Cortex of kidney (tissue), 1 donor: ENCODE measurements at places on chromosomes 3 and 15.

GRCh38 chr15:72077950-72078349, 40.0 kb downstream of the MYO9A start:
- DNase-seq: no peak

DNA sequence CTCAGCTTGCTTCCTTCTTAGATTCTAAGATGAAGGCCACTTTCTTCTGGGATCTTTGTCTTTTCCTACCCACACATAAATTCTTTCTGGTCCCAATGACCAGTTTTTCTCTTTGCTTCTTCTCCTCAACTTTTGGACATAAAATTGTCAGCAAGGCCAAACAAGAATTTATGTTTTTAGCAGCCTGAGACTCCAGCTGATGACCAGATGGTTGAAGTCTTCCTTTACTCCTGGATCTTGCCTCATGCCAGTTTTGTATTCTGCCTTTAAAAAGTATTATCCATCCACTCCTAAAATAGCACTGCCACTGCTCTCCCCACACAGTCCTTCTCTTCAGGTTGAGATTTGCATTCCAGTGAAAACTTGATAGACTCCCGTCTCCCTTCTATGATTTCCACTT, 236.0 kb downstream of the VPS13C start:
- no peak for DNase-seq

GRCh38 chr3:145522179-145522578, 638.8 kb downstream of the PLOD2 start:
- no peak for DNase-seq

DNA sequence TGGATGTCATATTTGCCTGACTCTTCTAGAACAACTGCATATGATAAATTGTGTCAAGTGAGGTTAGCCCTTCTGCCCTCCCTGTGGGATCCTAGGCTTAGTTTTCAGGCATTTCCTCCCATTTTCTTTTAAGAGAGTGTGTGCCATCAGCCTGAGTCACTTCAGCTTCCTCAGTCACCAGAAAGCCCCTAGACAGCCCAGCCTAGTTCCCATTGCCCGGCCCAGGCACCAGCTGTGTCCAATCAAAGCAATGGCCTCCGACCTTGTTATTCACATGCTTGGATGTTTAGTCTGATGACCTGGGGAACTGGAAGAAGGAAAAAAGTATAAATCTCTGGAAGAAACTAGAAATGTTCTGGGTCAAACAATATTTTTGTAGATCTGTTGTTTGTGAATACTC, 221.9 kb upstream of the LRIG1 start:
- DNase-seq: no peak

GRCh38 chr3:70603103-70603502, 290.7 kb upstream of the MDFIC2 start:
- no peak for DNase-seq

DNA sequence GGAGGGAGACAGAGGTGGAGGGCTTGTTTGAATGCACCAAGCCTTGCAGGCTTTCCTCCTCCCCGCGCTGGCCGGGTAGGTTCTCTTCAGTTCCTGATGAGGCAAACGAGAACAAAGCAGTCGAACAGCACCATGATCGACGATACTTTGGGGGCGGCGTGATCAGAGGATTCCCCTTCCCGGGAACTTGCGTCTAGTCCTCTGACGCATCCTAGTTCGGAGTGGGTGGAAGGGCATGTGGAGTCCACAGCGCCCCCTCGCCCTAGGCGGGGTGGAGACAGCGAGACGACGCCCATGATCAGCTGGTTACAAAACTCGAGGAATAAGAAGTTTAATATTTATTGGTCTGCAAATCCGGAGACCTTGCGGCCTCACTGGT, 452 bp upstream of the SV2B start:
- DNase-seq: no peak

- DNase-seq: no peak
These were observed 53.4 kb downstream of the FEM1B start for GRCh38 chr15:68330901-68331300.

- DNase-seq: no peak
These were observed 48.9 kb upstream of the GMNC start for GRCh38 chr3:190911382-190911781.

GRCh38 chr15:39304201-39304841, 276.6 kb upstream of the THBS1 start:
- DNase-seq: no peak

DNA sequence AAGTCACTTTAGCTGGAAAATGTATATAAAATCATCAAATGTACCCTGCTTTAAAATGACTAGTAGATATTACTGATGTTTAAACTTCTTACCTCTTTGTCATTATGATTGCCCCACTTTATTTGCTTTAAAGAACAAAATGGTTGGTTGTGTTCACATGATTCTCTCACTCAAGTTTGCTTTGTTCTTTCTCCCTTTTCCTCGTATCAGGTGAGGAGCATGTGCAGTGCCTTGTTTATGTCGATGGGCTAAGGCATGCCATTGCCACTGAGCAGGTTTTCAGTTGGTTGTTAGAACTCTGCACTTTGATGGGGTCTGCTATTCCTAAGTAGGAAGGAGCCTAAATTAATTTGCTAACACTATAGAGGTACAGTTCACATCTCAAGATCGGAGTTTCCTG, 5.3 kb downstream of the MAP2K5 start:
- no peak for DNase-seq

GRCh38 chr3:31829826-31830426, 151.1 kb downstream of the OSBPL10 start:
- DNase-seq: no peak

- no peak for DNase-seq
These were observed 70.1 kb downstream of the UQCC5 start for GRCh38 chr3:52606373-52607085.

DNA sequence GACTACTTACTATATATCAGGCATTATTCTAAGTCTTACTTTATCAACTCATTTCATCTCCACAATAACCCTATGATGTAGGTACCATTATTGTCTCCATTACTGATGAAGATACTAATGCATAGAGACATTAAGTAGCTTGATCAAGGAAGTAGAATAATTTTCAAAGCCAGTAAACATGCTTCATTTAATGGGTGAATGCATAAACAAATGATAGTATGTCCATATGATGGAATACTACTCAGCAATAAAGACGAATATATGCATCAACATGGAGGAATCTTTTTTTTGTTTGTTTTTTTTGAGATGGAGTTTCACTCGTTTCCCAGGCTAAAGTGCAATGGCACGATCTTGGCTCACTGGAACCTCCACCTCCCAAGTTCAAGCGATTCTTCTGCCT, 184.9 kb downstream of the FMN1 start:
- no peak for DNase-seq

DNA sequence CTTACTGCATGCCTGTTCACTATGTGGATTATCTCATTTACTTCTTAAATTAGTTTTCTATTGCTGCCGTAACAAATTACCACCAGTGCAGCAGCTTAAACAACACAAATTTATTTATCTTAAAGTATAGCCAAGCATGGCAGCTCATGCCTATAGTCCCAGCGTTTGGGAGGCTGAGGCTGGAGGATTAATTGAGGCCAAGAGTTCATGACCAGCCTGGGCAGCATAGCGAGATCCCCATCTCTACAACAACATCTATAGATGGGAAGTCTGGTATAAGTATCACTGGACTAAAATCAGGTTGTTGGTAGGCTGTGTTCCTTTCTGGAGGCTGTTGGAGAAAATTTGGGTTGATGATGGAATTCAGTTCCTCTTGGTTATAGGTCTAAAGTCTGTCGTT, 5.1 kb downstream of the SLC2A2 start:
- DNase-seq: no peak

GRCh38 chr3:164608554-164609276, 469.6 kb downstream of the SI start:
- DNase-seq: no peak

DNA sequence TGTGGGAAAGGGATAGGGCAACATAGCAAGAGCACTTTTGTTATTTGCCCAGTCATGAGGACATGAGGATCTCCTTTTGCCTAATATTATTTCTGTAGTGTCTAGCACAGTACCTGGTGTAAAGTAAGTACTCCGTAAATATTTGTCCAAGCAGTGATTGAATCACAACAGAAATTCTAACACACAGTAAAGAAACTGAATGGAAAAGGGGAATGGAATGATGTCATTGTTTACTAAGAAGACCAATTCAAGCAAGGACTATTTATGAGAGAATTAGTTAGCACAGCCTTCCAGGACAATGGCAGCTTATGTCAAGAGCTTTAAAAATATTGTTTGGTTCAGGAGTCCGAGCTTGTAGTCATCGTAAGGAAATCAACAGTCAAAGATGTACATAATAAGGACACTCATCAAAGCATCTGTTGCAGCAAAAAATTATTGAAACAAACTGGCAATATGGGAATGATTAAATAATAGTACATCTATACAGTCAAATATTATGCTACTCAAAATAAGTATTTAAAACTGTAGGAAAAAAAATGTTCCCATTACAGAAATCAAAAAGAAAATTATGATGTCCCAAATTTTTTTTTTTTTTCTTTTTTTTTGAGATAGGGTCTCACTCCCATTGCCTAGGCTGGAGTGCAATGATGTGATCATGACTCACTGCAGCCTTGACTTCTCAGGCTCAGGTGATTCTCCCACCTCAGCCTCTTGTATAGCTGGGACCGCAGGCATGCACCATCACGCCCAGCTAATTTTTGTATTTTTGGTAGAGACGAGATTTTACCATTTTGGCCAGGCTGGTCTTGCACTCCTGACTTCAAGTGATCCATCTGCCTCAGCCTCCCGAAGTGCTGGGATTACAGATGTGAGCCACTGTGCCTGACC, 17.9 kb downstream of the CAPN7 start:
- DNase-seq: no peak

- DNase-seq: no peak
These were observed 98.2 kb upstream of the CHD2 start for GRCh38 chr15:92801774-92802464.

DNA sequence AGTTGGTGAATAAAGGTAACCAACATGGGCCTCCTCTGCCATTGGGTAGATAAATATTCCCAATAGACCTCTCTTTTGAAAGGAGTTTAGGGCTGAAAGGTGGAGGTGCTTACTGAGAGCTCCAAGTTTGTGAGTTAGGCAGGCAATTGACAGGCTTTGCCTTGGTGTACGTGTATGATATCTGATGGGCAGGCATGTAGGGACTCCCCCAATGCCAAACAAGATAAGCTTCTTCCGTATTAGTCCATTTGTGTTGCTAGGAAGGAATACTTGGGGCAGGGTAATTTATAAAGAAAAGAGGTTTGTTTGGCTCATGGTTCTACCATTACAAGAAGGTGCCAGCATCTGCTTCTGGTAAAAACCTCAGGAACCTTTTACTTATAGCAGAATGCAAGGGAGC, 160.7 kb upstream of the EIF1B start:
- no peak for DNase-seq

- no peak for DNase-seq
These were observed 103.7 kb downstream of the RPLP1 start for GRCh38 chr15:69556344-69556743.

- no peak for DNase-seq
These were observed 42.5 kb downstream of the ADAMTS7 start for GRCh38 chr15:78768531-78769408.

DNA sequence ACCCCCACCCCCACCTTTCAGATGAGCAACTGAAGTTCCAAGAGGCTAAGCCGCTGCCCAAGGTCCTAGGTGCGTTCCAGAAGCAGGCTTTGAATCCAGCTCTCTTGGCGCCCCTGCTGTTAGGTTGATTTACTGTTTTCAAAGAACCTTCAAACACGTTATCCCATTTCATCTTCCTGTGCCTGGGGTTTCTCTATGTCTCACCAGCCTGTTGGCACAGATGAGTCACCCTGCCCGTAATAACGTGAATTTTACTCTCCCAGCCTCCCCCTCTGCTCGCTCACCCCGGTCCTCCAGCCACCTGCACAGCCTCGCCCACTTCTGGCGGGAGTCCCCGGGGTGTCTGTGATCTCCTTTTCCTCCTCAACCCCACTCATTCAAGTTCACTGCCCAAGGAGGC, 13.0 kb upstream of the TSEN2 start:
- no peak for DNase-seq
